ENCODE measurements at places on chromosomes 7 and 10. TPM values are rescaled to one million over a fixed set of nuclear protein-coding genes. Genes with fewer than 3 reads are reported as not detected.

GRCh38 chr10:55410415-55410885 is 609.4 kb upstream of the PCDH15 start:
- no peak for DNase-seq

GRCh38 chr10:88347022-88347421 is 236.1 kb downstream of the RNLS start:
- DNase-seq: no peak

- no peak for DNase-seq
Measured at GRCh38 chr7:122802301-122802751, 83.9 kb downstream of the CADPS2 start.

- no peak for DNase-seq
Measured at GRCh38 chr7:81487516-81487915, 282.3 kb downstream of the HGF start.

- no peak for DNase-seq
Measured at GRCh38 chr7:151349507-151349853, 7.9 kb downstream of the NUB1 start.

DNA sequence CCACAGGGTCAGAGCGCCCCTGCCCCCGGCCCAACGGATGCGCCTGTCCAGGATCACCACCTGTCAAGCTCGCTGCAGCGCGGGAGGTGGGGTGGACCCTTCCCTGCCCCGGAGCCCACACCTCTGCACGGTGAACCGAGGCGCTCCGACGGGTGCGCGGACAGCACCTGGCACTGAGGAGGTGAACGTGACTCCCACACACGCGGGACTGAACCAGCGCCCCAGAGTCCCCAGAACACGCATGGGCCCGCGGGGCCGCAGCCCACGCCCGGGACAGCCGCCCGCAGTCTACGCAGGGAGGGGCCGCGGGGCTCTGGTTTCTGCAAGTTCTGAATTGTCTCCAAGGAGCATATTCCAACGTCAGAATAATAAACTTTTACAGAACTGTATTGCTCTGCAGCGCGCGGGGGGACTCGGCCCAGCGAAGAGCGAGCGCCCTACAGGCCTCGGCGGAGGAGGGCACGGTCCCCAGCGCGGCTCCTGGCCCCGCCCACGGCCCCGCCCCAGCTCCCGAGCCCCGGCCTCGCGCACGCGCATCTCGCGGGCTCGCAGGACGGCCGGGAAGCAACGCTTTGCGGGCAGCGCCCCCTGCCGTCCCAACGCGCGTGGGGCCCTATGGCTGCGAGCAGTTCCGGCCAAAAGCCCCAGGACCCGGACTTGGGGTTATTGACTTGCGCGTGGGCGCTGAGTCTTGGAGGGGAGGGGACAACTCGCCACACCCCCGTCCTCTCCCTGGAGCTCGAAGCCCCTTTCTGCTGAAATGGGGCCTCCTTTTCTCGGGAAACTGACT is 29.7 kb downstream of the OAT start:
- peak; percentile 98 for DNase-seq

- no peak for DNase-seq
Measured at GRCh38 chr10:125101049-125101448, 59.3 kb downstream of the CTBP2 start.

GRCh38 chr10:89466599-89467035 is 52.2 kb downstream of the IFIT5 start:
- no peak for DNase-seq

DNA sequence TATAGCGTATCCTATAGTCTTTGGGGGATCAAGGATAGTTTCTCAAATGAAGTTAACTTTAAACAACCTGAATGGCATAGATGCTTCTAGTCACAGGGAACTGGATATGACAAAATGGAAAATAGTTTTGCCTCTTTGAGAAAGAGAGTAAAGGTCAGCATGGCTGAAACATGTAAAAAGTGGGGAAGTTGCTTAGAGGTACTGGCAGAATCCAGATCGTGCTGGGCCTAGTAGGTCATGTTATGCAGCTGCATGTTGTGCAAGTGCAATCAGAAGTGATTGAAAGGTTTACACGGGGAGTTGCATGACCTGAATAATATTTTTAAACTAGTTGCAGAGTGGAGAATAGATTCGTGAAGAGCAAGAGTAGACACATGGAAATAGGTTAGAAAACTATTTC is 201.1 kb upstream of the HDAC9 start:
- DNase-seq: no peak

GRCh38 chr10:78335691-78336401 is 302.2 kb downstream of the RPS24 start:
- DNase-seq: peak; percentile 86

- DNase-seq: no peak
Measured at GRCh38 chr10:104449391-104449790, 95.8 kb downstream of the CFAP58 start.

GRCh38 chr10:70590655-70591416 is 11.7 kb downstream of the PRF1 start:
- DNase-seq: peak; percentile 51

DNA sequence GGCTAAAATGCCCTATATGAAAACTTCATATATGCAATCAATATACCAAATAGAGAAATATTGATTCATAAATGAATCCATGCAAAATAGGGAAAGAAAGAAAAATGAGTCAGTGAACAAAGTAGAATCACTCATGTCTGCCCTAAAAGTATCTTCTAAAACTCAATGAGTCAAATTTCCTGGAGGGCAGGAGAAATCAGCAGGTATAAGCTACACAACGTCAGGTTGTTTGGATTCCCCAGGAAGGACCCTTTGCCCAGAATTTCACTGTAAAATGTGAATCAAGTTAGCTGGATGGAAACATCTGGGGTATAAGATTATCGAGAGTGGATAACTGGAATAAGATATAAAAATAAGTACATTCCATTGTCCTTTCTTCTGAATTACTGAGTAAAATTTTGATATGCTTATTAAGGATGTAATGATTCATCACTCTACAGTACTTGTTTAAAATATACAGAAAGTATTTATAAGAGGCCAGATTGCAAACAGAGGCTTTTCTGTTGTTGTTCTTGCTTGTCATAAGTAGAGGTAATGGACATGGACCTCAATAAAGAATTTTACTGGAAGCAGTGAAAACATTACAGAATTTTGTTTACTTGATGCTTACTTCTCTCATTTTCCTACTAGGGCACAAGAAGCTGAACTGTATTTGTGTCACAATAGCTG is 99.0 kb downstream of the AGMO start:
- no peak for DNase-seq

- DNase-seq: no peak
Measured at GRCh38 chr7:114414156-114415063, at the start of gene FOXP2. TSS of gene FOXP2 (plus strand) at chr7:114414815. CDS start at chr7:114426512, 11,697 bp downstream.

DNA sequence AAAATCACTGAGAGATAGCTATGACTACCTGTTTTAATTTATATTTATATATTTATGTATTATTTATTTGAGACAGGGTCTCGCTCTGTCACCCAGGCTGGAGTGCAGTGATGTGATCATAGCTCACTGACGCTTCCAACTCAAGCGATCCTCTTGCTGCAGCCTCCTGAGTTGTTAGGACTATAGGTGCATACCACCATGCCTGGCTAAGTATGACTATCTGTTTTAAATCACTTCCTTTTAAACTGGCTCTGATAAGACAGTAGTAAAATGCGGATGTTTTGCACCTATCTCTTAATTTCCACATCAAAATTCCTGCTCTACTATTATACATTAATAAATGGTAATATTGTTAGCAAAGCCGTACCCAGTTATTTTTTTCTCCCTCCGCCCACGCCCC is 41.8 kb downstream of the DNMBP start:
- DNase-seq: no peak

DNA sequence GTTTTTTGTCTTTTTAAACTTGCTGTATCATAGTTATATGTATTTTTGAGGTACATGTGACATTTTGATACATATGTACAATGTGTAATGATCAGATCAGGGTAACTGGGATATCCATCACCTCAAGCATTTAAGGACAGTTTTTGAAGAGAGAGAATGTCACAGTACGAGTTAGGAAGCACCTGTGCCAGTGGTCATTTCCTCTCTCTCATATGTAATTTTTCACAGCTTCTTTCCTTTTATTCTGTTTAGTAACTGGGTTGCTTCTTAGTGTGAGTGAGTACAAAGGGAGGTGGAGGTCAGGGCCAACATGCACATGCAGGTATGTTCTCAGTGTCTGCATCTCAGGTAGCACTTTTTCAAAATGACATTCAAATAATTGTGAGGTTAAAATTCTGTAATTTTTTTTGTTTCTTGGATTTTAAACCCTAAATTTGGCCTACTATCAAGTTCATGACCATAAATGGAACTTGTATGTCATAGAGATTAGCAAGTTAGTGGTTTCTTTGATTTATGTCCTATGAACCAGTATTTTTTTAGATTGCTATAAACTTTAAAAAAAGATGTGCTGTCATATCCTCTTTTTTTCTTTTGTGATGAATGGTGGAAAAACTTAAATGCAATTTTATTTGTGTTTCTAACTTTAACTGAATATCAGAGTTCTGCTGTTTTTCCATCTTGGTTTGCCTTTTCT is 42.7 kb downstream of the SNX10 start:
- no peak for DNase-seq

GRCh38 chr10:7045891-7046599 is 364.8 kb downstream of the SFMBT2 start:
- DNase-seq: no peak

GRCh38 chr10:44971434-44971833 is 7.2 kb downstream of the DEPP1 start:
- no peak for DNase-seq

DNA sequence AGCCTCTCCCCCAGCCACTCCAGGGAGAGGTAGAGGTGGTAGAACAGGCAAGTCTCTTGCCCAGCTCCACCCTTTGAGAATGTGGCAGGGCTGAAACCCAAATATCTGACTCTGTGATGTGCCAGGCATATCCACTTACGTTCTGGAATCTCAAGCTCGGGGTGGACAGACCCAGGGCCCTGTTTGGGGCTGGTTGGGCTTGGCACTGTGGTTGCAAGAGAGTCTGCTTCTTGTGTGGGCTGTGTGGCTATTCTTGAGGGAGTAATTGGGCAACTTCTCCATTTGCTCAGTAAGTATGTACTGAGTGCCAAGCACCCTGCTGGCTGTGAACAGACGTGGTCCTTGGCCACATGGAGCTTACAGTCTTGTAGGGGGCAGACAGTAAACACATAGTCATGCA is 4.7 kb downstream of the UBTD1 start:
- no peak for DNase-seq

- no peak for DNase-seq
Measured at GRCh38 chr7:37709631-37710509, 26.3 kb downstream of the GPR141 start.

- no peak for DNase-seq
Measured at GRCh38 chr7:78510580-78511188, 712.1 kb downstream of the PHTF2 start.

PLAC9 gene
- total RNA-seq: 94.2 TPM

LBX1 gene
- 0.10 TPM for total RNA-seq

DLG5 gene
- total RNA-seq: 30.6 TPM

GLCCI1 gene
- 16.0 TPM for total RNA-seq

ADAMTS14 gene
- total RNA-seq: 0.61 TPM

AGR3 gene
- total RNA-seq: not detected

POLL gene
- total RNA-seq: 15.5 TPM

TMEM209 gene
- 17.2 TPM for total RNA-seq

SCIN gene
- 3.9 TPM for total RNA-seq
